ENCODE measurements at places on chromosomes 5 and 9. TPM values are rescaled to one million over a fixed set of nuclear protein-coding genes. Genes with fewer than 3 reads are reported as not detected.
A peak's percentile ranks its signal among the peaks of the same experiment; 100 is the strongest.

NOP16 gene
- total RNA-seq, result 111 TPM

SMIM32 gene
- total RNA-seq, result not detected

CDKN2A gene
- total RNA-seq, result 5.4 TPM

DNA sequence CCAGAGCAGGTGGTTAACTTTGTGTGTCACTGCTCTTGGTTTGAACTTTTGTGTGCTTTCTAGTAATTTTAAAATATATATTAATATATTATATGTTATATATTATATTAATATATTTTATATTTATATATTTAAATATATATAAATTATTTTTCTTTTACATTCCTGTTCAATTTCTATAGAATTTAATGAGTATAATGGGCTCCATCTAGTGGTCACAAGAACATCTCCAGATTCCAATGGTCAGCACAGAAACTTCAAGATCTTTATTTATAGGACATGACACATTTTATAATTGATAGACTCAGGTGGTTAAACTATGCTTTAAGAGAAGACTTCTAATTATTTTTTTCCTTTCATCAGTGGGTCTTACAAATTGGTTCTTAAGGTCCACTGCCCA lies 39.1 kb downstream of the COL23A1 start:
- no peak overlapping the region for H3K27ac ChIP-seq
- H3K27me3 ChIP-seq, result peaks cover 3% of the 10 kb centered on the region
- no peak for DNase-seq
- H3K36me3 ChIP-seq, result peaks cover 3% of the 10 kb centered on the region

DNA sequence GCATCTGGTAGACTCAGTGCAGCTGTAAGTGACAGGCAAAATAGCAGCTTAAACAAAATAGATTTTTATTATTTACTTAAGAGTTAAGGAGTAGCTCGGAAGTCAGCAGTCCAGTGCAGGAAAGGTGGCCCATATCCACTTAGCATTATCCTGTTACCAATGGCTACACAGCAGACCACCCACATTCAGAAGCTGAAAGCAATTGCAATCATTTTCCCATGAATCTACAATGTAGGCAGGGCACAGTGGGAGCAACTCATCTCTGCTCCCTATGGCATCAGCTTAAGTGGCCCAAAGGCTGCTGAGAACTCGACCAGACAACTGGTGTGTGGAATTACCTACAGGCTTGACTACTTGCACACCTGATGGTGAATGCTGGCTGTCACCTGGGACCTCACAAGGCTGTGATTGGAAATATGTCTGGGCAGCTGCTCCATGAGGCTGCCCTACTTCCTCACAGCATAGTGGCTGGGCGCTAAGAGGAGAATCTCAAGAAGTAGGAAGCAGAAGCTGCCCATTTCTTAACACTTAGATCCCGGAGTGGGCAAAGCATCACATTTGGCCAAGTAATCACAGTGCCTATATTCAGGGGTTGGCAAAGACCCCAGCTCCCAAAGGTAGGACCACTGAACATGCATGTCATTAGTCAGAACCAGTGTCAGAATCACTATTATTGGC lies 56.4 kb downstream of the SNX18 start:
- peaks cover 11% of the 10 kb centered on the region for H3K4me1 ChIP-seq
- no peak for DNase-seq
- H3K27ac ChIP-seq, result no peak overlapping the region

DNA sequence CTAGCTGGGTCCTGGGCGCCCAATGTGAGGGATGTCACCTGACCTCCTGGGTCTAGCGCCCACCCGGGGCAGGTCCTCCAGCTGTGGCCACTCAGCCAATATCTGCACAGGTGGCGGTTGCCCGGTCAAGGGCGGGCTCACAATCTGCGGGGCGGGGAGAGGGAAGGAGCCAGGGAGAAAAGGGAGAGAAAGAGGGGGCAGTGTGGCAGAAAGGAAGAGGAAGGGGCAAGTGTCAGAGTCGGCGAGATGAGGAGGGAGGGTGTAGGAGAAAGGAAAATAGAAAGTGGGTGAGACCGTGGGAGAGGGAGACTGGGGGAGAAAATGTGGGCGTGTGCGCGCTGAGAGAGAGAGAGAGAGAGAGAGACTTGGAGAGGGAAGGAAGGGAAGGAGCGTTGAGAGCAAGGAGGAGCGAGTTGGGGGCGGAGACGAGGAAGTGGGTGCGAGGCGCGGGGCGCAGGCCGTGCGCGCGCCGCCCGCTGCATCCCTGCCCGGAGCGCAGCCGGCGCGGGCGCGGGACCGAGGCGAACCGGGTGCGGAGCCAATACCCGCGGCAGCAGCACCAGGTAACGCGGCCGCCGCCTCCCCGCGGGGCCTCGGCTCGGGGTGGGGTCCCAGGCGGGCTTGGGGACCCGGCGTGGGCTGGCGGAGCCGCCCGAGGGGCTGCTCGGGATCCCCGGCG lies at the start of gene HRH2:
HRH2 (plus strand) TSS at position 479 of the 679 bp plus-strand sequence. CDS start 25,163 bp downstream, outside the sequence.
- H3K36me3 ChIP-seq, result peaks cover 49% of the 10 kb centered on the region
- peak within 1 kb of the TSS; percentile 96 for H3K27ac ChIP-seq
- H3K4me3 ChIP-seq, result peak within 1 kb of the TSS; percentile 98
- DNase-seq, result peak; percentile 62
- peaks cover 87% of the 10 kb centered on the region for H3K4me1 ChIP-seq

- peaks cover 9% of the 10 kb centered on the region for H3K4me1 ChIP-seq
- H3K4me3 ChIP-seq, result no peak overlapping the region
- no peak for DNase-seq
- peaks cover 3% of the 10 kb centered on the region for H3K36me3 ChIP-seq
- H3K27me3 ChIP-seq, result peaks cover 6% of the 10 kb centered on the region
- H3K27ac ChIP-seq, result no peak overlapping the region
These were observed 38.4 kb downstream of the SH3TC2 start for GRCh38 chr5:149024477-149024876.

DNA sequence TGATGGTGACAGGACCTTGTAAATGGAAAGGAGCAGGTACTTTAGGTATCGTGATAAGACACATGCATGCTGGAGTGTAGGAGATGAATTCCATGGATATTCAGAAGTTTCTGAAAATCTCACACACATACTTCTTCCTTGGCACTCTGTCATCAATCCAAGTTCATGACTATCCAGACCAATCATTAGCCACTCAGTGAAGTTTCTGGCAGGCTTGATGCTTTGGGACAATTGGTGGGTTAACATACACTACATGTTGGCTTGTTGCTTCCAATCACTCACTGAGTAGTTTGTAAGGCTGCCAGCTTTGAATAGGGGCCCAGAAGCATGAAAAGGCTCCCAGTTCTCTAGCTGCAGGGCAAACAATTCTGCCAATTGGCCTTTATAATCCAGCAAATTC lies 147.6 kb downstream of the CEMIP2 start:
- no peak for DNase-seq
- peaks cover 7% of the 10 kb centered on the region for H3K4me1 ChIP-seq
- peaks cover 28% of the 10 kb centered on the region for H3K27me3 ChIP-seq
- no peaks in the 10 kb centered on the region for H3K36me3 ChIP-seq

- H3K4me3 ChIP-seq, result no peak overlapping the region
- H3K27me3 ChIP-seq, result peaks cover 16% of the 10 kb centered on the region
- peaks cover 6% of the 10 kb centered on the region for H3K4me1 ChIP-seq
- no peak for DNase-seq
These were observed 6.1 kb upstream of the SPTLC1 start for GRCh38 chr9:92121265-92121664.
